ENCODE measurements at places on chromosomes 5 and 9. TPM values are rescaled to one million over a fixed set of nuclear protein-coding genes. Genes with fewer than 3 reads are reported as not detected.

The SPATA31E1 gene
- total RNA-seq, result not detected

DNA sequence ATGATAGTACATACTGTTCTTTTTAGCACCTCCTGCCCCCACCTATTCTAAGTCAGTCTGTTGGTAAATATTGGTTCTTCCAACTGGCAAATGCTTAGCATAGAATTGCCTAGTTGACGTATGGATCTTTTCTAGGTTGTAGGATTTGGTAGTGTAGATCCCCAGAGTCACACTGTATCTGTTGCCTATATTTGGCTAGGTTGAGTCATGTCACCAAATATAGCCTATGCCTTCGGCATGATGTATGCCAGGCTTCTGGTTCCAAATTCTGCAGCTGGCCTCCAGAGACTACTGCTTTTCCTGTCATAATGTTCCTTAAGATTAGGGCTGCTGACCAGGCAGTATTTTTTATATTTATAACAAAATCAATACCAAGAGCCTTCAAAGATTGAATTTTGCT lies 38.2 kb downstream of the CPEB4 start:
- DNase-seq, result peak; percentile 86

The PDZD2 gene
- total RNA-seq, result not detected

GRCh38 chr9:127953768-127954505 lies 16.3 kb upstream of the DPM2 start:
- no peak for DNase-seq

GRCh38 chr5:169637085-169637548 lies at the start of gene DOCK2:
Gene DOCK2 (plus strand): TSS chr5:169637275. CDS start chr5:169637327, 52 bp downstream.
- no peak for DNase-seq

Measured in myocyte (in vitro differentiated cells).